ENCODE measurements at places on chromosomes 3 and 15.

- peak; percentile 68 for DNase-seq
These were observed 114.1 kb upstream of the GALNT15 start for GRCh38 chr3:16060358-16060852.

DNA sequence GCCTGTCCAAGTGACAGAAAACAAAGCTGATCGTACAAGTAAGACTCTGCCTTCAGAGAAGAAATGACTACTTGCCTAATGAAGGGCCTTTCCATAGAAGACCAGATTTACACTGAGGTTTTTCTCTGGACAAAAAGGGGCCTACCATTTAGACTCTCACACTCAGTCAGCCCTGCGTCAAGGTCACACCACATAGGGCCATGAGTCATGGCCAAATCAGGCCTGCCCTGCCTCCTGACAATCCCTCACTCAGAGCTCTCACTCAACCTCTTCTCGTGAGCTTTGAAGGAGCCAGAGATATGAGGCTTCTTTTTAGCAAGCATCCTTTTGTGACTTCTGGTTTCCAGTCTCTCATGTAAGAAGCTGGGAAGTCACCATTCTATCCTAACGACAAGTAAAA lies 68.1 kb upstream of the NMNAT3 start:
- no peak for DNase-seq

DNA sequence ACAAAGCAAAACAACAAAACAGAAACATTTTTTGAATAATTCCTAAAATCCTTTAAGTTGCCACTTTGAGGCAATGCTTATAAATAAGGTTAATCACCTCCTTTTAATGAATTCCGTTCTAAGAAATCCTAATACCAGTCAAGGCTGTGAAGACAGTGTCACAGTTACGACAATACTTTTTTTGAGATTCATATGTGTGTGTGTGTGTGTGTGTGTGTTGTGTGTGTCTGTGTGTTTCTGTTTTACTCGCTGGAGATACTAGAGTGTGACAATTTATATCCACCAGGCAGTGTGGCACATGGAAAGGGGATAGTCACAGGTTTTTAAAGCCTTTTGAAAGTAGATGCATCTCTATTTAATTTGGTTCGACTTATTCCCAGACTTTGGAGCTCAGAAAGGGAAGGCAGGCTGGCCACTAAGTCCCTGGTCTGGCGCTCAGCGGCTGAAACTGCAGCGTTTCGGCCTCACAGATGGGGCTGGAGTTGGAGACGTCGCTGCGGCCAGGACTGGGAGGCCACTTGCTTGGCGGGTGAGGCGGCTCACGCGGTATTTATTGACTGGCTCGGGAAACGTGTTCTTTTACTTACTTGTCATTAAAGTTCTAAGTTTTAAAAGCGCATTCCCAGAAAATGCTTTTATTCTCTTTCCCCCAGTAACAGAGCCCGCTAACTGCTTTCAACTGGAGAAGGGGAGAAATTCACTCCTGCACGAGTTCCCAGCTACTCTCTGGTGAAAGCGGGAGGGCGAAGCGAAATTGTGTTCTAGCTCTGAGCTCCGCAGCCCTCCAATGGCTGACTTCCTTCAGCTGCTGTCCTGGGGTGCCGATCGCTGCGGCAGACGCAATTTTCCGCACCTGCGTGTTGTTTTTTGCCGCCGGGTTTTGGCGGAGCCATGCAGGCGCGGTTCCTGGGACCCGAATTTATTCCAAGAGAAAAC lies 13.7 kb downstream of the ZIC1 start:
- DNase-seq, result no peak

- no peak for DNase-seq
These were observed 64.5 kb upstream of the CADPS start for GRCh38 chr3:62939707-62940106.

GRCh38 chr3:186456731-186457191 lies 87.4 kb downstream of the CRYGS start:
- no peak for DNase-seq

DNA sequence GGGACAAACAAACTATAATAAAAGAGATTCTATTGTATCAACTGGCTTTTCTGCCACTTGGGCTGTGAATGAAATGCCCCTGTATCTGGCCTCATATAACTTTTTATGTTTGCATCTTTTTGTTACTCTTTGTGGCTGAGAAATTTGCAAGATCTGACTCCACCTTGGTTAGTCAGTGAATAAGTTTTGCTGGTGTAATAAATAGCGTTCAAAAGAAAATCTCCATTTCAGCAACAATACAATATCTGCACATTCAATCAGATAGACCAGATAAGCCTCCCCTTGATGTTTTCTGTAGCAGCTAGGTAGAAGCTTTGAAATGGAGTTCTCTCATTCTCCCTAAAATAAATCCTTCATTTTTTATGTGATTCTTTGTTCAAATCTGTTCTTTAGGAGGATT lies 12.0 kb downstream of the TRAT1 start:
- DNase-seq, result no peak

GRCh38 chr3:5072100-5072816 lies 49.8 kb upstream of the ARL8B start:
- no peak for DNase-seq

GRCh38 chr3:112247900-112248299 lies 46.1 kb downstream of the SLC9C1 start:
- DNase-seq, result no peak

DNA sequence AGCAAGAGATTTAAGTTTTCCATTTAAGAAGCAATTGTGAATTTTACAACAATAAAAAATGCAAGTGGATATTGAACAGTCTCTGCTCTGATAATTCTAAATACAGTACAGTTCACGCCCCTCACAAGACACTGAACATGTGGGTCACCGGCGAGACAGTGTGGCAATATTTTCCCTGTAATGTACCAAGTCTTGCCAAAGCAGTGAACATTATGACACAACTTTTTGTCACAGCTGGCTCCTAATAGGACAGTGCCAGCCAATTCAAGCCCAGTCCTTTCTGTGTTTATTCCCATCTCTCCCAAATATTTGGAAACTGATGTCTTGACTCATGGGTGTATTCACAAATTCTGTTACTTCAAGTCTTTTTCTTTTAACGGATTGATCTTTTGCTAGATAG lies 62.3 kb downstream of the PPARG start:
- no peak for DNase-seq

GRCh38 chr3:110859993-110860392 lies 211.6 kb upstream of the NECTIN3 start:
- no peak for DNase-seq

GRCh38 chr3:137259701-137260100 lies 301.9 kb downstream of the IL20RB start:
- no peak for DNase-seq

DNA sequence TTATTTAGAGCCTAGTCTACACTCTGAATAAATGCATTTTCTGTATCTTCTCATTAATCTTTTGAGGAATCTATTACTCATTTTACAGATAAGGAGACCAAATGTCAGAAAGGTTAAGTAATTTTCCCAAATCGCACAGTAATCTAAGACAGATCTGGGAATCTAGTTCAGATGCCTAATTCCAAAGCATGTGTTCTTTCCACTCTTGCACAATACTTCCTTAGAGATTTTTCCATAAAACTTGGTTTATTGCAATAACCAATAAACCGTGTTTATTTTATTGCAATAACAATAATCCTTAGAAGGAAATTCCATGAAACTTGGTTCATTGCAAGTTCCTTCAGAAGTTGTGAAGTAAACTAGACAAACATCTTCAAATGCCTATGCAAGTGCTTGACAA lies 17.4 kb upstream of the COL8A1 start:
- DNase-seq, result no peak

DNA sequence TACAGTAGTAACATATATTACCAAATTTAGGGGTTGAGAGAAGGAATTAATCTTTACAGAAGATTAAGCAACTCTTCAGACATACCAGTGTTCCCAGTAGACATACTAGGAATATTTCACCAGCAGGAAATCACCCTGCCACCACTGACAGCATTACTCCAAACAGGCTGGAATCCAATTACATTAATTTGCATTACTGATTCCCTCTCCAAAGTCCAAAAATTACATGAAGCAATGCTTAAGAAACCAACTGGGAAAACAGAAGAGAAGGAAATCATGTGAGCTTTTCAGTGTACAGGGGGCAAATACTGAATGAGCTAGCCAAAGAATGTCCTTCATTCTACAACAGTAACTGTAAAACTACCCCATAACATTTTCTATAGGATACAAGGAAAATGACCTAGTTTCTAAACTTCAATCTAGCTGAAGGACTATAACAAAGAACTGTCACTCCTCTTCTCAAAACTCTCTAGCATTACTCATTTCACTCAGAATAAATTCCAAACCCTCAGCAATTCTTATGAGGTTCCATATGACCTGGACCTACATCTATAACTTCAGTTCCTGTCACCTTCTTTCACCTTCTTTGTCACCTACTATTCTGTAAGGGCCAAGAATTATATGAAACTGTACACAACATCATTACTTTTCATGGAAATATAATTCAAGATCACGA lies 72.7 kb downstream of the INO80 start:
- no peak for DNase-seq
